Activated T-helper 1 cell treated with anti-CD3 and anti-CD28 coated beads, Interleukin-12 subunit alpha, Interleukin-12 subunit beta, Interleukin-2, Interleukin-4 antibody, amounts not matched to agents 30 ng/mL and 10 ng/mL and 1 ng/mL, durations not matched to agents 14 hours and 24 hours and 36 hours (primary cell): ENCODE measurements at places on chromosomes 5 and 9.

- H3K4me1 ChIP-seq: no peaks in the 10 kb centered on the region
- H3K4me3 ChIP-seq: no peak overlapping the region
Observed at GRCh38 chr5:155594270-155594669, 580.7 kb downstream of the KIF4B start.

- no peak within 1 kb of the TSS for H3K4me3 ChIP-seq
- H3K4me1 ChIP-seq: no peaks in the 10 kb centered on the region
- H3K36me3 ChIP-seq: no peaks in the 10 kb centered on the region
- peaks cover 38% of the 10 kb centered on the region for H3K27me3 ChIP-seq
- H3K27ac ChIP-seq: no peak within 1 kb of the TSS
- DNase-seq: no peak
Observed at GRCh38 chr9:19788614-19789271, at the start of gene SLC24A2. Gene SLC24A2, minus strand, starts transcription at chr9:19789037.

DNA sequence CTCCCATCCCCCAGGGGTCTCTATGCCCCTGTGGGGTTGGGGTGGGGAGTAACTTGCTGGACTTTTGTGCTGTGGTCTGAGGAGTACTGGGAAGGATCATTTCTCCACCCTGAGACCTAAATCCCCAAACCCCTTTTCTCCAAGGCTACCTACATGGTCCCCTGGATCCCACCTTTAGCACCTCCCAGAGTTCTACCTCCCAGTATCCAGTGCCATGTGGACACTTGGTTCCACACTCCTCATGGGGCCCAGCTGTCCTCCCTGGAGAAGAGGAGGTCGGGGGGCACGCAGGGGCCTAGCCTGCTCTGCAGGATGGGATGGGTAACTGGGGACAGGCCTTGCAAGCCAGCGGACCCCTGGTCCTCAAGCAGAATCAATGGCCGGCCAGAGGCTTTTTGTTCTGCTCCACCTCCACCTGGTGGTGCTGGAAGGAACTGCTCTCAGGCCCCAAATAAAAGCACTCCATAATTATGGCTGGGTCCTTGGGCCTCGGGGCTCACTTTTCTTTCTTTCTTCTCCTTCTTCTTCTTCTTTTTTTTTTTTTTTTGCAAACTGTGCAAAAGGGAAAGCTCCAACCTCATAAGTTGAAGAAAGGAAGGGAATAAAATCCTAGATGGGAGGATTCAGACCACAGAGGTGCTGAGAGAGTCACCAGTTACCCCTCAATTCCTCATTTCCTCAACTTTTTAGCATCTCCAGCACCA is 68.4 kb downstream of the PSD2 start:
- H3K4me3 ChIP-seq: no peak overlapping the region
- DNase-seq: peak; percentile 7
- peaks cover 8% of the 10 kb centered on the region for H3K27me3 ChIP-seq
- no peaks in the 10 kb centered on the region for H3K4me1 ChIP-seq

- no peak overlapping the region for H3K4me3 ChIP-seq
- peaks cover 16% of the 10 kb centered on the region for H3K4me1 ChIP-seq
- H3K27me3 ChIP-seq: peaks cover 12% of the 10 kb centered on the region
- peak; percentile 10 for DNase-seq
- H3K36me3 ChIP-seq: no peaks in the 10 kb centered on the region
Observed at GRCh38 chr9:7234144-7234543, 476.4 kb downstream of the KDM4C start.

- H3K27me3 ChIP-seq: peaks cover 3% of the 10 kb centered on the region
- H3K4me3 ChIP-seq: no peak overlapping the region
- DNase-seq: no peak
- no peaks in the 10 kb centered on the region for H3K4me1 ChIP-seq
- no peaks in the 10 kb centered on the region for H3K36me3 ChIP-seq
Observed at GRCh38 chr9:38132956-38133355, 63.9 kb upstream of the SHB start.

GRCh38 chr9:11182001-11182400 is 569.2 kb upstream of the PTPRD start:
- no peaks in the 10 kb centered on the region for H3K27me3 ChIP-seq
- H3K4me3 ChIP-seq: no peak overlapping the region
- H3K27ac ChIP-seq: no peak overlapping the region
- no peaks in the 10 kb centered on the region for H3K36me3 ChIP-seq

GRCh38 chr5:60577116-60577515 is 122.8 kb downstream of the DEPDC1B start:
- DNase-seq: no peak
- no peaks in the 10 kb centered on the region for H3K4me1 ChIP-seq
- no peak overlapping the region for H3K27ac ChIP-seq
- H3K4me3 ChIP-seq: no peak overlapping the region

GRCh38 chr5:161410640-161411039 is 135.9 kb downstream of the GABRB2 start:
- no peaks in the 10 kb centered on the region for H3K36me3 ChIP-seq
- no peaks in the 10 kb centered on the region for H3K4me1 ChIP-seq
- H3K27ac ChIP-seq: no peak overlapping the region
- H3K27me3 ChIP-seq: no peaks in the 10 kb centered on the region
- DNase-seq: no peak

DNA sequence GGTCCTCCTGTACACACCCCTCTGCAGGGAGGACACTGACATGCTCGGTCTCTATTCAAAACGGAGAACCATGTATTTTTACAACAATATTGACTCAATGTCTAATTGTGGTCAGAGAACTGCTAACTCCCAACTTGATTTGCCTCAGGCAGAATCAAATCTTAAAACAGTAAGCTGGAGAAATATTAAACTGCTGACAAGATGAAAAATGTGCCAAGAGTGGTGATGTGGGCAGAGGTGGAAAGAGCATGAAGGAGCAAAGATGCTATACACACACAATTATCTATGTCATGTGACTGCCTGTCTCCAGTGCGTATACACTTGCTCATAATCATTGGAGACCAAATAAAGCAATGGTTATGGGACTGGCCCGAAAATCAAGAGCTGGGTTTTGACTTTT is 556.1 kb upstream of the ZNF608 start:
- H3K4me3 ChIP-seq: no peak overlapping the region
- no peak for DNase-seq
- H3K27ac ChIP-seq: no peak overlapping the region

- H3K27ac ChIP-seq: no peak overlapping the region
- DNase-seq: no peak
- H3K4me3 ChIP-seq: peak overlapping the region; percentile 53
Observed at GRCh38 chr5:56585999-56586691, 229.2 kb upstream of the MAP3K1 start.

GRCh38 chr5:63255594-63255993 is 677.0 kb downstream of the LRRC70 start:
- H3K27ac ChIP-seq: no peak overlapping the region
- no peaks in the 10 kb centered on the region for H3K36me3 ChIP-seq
- no peak for DNase-seq
- no peak overlapping the region for H3K4me3 ChIP-seq

- H3K27me3 ChIP-seq: no peaks in the 10 kb centered on the region
- no peak for DNase-seq
- H3K4me1 ChIP-seq: peaks cover 4% of the 10 kb centered on the region
- no peak overlapping the region for H3K27ac ChIP-seq
- no peaks in the 10 kb centered on the region for H3K36me3 ChIP-seq
Observed at GRCh38 chr9:133563291-133563796, 28.8 kb downstream of the ADAMTSL2 start.

- no peak overlapping the region for H3K4me3 ChIP-seq
- H3K36me3 ChIP-seq: no peaks in the 10 kb centered on the region
- peaks cover 5% of the 10 kb centered on the region for H3K27me3 ChIP-seq
- DNase-seq: no peak
Observed at GRCh38 chr5:61257421-61257820, 74.6 kb upstream of the ZSWIM6 start.
